ENCODE measurements at places on chromosomes 7 and 10.

DNA sequence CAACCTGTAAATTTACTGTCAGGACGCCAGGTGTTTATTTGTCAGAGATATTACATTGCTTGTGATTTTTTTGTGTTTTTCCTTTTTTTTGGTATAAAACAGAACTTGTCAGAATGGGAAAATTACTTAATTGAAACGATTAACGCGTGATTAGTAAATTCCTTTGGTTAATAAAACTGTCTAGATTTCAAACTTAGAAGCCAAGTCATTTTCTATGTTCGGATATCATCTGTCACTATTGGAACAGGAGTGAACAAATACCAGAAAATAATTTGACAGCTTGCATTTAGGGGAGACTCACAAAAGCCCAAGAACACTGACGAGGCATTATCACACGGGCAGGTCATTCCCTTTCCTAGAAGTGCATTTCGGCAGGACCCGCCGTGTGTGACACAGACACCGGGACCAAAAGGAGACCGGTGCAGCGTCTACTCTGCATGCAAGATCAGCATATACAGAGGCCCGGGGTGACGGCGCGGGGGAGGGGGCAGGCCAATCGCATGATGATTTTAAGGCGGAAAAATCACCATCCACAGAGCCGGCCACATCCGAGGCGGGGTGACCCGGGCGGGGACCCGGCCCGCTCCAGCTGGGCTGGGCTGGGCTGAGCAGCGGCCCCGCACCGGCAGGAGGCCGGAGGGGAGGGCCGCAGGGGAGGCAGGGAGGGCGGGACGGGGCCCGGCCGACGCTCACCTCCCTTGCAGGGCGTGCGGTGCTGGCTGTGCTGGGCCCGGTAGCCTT, 841 bp downstream of the GLUD1 start:
- no peak for DNase-seq

- no peak for DNase-seq
These were observed 55.8 kb downstream of the RBM20 start for GRCh38 chr10:110699859-110700468.

- DNase-seq, result no peak
These were observed 74.4 kb upstream of the PRLHR start for GRCh38 chr10:118669835-118670234.

DNA sequence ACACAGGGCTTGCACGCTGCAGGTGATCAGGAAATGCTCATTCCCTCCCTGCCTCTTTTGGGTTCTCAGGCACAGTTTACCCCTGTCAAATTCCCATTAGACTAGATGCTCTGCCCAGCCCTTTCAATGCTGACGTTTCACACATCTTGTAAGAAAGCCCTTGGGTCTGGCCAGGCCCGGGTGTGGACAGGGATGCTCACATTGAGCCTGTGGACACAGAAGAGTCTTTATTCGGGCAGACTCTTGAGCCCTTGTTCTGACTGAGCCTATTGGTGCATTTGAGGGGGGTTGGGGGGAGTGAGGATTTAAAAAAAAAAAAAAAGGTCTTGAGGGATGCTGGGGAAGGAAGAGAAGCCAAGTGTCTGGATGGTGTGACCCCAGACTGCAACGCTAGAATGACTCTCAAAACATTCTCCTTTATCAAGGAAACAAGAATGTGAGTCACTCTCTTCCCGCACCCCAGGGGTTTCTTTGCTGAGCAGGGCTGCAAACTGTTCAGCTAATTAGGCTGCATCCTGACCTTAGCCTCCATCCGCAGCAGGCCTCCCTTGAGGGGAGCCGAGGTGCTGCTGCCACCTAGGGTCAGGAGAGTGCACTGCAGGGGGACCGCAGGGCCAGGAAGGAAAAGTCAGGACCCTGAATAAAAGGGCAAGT, 53.6 kb upstream of the TMEM72 start:
- no peak for DNase-seq

DNA sequence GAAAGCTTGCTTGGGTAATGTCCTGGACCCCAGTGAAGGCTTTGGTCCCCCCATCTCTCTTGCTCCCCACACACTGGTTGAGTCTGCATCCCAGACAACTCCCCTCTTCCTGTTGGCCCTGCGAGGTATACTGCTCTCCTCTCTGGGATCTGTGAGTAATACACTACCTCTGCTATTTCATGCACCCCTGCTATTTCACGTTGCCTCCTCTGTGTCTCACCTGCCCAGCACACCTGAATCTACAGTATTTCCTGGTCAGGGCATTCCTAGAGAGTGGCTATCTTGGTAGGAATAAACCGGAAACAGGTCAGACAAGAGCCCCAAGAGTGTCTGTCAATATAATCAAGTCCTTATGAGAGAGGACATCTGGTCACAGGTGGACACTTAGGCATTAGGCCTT, 114.3 kb upstream of the ODAD2 start:
- DNase-seq, result no peak

DNA sequence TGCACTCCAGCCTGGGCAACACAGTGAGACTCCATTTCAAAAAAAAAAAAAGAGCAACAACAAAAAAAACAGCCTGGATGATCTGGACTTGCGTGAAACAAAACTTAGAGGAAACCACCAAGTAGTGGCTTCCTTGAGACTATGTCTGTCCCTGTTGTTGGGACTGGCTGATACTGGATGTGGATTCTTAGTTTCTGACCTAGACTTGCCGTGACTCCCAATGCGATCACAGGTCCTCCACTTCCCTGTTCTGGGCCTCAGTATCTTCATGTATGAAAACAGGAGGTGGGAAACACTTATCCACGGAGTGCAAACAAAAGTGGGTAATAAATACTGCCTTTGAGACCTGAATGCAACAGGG, 125.7 kb downstream of the PRPF18 start:
- DNase-seq, result no peak

DNA sequence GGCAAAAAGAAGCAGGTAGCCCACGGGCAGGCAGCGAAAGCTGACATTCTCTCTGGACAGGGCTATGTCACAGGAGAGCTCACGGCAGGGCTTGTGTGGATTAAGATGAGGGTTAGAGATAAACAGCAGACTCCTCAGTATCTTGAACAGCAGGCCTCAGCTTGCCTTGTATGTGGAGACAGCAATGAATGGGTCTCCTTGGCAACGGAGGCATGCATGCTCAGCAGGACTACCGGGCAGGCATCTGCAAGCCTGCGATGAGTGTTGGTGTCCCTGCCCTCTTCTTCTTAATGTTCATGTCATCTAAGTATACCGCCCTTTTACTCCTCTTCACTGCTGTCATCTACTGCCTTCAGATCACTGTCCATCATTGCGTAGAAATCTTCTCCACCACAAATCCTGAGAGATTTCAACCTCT, 81.9 kb upstream of the C1GALT1 start:
- no peak for DNase-seq

DNA sequence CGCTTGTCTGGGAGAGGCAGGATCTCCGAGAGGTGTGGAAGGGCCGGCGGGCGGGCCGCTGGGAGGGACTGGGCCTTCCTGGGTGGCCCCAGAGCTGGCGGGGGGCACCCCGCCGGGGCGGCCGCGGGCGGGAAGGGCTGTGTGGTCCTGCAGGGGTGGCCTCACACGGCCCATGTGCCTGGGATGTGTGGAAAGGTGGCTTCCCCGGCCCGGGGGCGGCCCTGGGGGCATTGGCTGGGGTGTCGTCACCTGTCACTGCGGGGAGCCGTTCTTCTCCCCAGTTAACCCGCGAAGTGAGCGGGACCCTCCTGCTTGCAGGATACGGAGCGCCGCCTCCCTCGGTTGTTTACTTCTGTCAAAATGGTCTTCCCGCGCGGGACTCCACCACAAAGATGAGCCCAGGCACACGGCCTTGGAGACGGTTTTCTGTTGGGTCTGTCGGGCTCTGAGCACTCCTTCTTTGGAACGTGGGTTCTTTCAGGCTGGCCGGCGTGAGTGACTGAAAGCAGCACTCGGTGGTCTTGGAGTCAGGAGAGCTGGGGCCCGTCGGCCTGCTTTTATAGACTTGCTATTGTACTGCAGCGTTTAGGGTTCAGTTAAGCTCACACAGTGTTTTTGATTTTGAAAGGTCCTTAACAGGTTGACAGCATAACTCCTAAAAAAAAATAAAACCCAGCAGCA, 700 bp downstream of the SMC3 start:
- DNase-seq, result no peak

DNA sequence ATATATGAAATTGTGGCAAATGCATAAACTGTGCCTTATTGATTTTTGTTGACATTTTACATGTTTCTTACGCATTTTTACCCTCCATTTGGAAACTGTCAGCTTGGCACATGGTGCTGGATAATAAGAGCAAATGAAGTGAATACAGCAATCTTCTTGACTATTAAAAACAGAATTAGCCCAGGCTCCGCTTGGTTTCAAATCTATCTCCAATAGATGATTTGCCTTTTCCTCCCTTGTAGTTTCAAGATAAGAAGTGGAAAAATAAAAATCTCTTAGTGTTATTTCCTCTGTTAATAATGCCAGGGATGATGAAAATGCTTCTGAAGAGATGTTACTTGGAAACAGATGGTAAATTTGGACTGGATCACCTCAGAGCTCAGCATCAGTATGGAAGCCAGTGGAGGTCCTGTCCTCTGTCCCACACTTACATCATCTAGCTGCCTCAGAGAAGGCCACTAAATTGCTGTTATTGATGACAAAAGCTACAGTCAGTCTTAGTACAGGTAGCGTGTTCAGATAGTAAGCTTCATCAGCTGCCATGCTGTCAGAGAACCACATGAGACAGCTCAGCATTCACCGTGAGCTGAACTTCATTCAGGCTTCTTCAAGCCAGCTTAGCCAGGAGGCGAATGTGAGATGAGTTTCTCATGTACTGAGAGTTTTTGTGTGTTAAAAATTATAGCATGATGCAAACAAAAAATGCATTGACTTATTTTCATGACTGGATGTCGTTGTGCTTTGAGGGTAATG, 246.8 kb downstream of the CELF2 start:
- no peak for DNase-seq

DNA sequence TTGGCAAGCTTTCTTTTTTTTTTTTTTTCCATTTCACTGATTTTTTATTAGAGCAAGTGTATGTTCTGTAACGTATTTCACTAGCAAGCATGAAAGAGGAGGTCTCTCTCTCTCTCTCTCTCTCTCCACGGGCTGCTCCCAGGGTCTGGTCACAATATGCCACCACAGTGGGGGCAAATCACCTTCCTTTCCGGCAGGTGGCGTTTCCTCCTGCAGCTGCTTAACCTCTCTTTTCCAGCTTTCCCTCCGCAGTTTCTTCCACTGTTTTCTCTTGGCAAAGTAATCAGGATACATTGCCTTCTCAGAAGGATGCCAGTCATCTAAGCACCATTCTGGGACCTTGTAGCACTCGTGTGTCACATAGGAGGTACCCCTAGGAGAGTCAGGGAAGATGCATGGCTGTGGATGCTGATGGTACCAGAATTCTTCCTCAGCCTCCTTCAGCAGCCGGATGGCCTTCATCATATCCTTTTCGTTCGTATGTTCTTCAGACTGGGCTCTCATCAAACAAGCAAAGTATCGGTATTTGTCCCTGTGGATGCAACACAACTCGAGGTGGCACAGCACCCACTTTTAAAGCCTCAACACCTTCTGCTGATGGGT, 197.3 kb upstream of the PODXL start:
- DNase-seq, result no peak

DNA sequence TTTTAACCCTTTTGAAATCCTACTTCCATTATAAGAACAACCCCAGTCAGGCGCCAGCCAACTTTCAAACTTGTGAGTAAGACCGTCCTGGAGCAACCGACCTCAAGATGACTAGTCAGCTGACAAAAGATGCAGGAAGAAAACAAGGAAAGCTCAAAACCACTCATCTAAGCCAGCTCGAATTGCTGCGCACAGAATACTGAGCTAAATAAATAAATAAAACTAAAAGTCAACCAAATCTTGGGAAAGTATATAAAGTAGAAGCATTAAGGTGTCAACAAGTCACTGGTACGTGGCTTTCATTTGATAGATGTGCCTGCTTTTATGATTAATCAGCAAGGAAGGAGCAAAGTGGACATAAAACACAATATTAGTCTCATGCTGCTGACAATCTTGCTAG, 1269.8 kb downstream of the XPNPEP1 start:
- DNase-seq, result no peak

GRCh38 chr10:123557366-123558108, 108.6 kb upstream of the GPR26 start:
- DNase-seq, result no peak

DNA sequence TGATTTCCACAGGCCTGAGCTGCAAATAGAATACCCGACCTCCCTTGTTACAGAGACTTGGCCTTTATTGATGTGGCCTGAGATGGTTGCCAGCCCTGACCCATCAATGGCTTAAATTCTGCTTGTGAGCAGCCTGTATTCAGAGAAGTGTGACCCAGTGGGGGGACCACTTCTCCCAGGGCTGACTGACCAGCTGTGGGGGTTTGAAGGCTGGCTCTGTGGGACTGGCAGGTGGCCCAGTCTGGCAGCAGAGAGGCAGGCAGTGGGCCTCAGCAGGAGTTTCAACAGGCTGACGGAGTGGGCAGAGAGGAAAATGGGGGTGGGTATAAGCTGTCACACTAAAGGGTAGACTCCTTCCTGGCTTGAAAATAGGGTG, 12.2 kb upstream of the PPIF start:
- no peak for DNase-seq

DNA sequence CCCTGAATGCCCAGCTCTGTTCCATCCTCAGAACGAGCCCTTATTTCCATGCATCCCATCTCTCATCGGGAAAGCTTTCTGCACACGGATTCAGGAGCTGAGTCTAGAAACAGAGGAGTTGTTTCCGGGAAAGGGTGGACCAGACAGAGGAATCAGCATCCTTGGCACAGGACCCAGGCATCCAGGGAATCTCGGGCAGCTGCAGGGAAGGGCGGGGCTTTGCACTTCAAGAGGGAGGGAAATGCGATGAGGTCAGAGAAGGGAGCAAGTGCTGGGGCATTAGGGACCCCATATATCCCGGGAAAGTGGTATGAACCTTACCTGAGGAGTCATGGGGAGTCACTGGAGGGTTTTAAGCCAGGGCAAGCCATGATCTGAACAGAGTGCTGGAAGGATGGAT, 68.5 kb downstream of the NPTX2 start:
- no peak for DNase-seq

- no peak for DNase-seq
These were observed 41.4 kb downstream of the TMEM130 start for GRCh38 chr7:98828368-98828767.

DNA sequence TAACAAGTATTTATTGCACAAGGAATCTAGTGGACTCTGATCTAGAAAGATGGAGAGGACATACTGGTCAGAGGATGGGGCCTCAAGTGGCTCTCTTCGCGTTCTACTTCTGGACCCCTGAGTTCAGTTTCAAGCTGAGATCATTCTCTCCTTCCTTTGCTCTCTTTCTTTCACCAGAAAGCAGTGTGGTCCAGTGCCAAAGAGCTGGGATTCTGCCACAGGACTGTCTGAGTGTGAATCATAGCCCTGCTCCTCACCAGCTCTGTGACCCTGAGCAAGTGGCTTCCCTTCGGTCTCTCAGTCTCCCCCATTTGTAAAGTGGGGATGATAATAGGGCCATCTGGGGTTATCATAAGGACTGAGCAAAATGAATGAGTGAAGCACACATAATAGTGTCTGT, 715.2 kb downstream of the SUGCT start:
- no peak for DNase-seq

DNA sequence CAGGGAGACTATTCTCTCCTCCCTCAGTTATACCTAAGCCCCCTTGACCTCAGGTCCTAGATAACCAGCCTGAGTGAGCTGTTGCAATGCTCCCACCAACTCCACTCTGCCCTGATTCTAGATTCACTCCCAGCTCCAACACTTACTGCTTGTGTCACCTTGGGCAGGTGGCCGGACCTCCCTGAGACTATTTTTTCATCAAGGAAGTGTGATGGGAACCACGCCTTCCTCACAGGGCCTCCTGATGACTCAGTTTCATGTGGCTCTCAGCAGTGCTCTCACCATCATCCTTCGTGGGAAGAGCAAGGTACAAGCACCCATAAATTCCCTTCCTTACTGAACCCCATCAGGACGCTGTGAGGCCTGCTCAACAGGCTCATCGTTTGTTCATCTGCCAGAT, 925.8 kb upstream of the ZNF722 start:
- DNase-seq, result no peak

- DNase-seq, result no peak
These were observed 40.7 kb downstream of the PRKAR2B start for GRCh38 chr7:107085180-107085579.

Measured in BJ (cell line).